ENCODE measurements at places on chromosomes 6 and 20.

DNA sequence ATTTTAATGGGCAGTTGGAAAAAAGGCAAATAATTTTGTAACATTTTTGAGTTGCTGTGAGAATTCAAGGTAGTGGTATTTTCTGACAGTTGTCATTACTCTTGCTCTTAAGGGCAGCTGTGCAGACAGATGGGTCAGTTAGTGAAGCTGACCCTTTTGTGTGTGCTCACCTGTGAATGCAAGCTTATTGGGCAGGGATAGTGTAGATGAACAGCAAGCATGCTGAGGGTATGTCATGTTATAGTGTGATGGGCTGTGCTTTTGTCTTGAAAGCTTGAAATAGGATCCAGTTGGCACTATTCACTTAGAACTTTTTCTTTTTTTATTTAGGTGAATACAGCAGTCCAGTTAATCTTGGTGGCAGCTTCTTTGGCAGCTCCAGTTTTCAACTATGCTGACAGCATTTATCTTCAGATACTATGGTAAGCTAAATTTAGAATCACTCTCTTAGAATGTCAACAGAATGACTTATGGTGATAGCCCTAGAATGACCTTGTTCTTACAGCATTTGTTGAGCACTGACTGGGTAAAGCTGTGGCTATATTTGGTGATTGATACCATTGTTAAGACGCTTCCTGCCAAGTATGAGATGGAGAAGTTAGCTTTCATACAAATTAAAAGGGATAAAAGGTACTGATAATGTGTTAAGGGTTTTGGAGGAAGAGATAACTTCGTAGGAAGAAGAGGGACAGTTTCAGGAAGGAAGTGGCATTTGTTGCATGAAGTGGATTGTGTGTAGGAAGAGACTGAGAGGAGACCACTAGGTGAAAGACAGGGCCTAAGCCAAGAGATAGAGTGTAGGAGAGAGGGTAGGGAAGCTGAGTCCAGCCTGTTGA lies 19.5 kb downstream of the LRRN4 start:
- peak; percentile 83 for DNase-seq

DNA sequence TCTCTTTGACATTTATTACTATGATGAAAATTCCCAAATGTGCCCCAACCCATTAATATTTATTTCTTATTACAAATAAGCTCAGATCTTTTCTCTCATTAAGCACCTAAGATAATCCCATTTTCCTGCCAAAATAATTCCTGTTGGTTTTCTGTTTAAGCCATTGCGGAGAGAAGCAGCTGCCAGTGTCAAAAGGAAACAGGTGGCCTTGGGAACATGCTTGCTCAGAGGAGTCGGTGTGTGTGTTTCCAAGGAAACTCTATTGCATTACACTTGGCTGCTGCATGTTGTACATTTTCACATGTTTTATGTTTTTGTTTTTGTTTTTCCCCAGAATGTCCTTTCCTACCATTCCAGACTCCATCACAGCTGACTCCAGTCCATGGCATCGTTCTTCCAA lies 56.4 kb downstream of the CD24 start:
- DNase-seq: no peak

DNA sequence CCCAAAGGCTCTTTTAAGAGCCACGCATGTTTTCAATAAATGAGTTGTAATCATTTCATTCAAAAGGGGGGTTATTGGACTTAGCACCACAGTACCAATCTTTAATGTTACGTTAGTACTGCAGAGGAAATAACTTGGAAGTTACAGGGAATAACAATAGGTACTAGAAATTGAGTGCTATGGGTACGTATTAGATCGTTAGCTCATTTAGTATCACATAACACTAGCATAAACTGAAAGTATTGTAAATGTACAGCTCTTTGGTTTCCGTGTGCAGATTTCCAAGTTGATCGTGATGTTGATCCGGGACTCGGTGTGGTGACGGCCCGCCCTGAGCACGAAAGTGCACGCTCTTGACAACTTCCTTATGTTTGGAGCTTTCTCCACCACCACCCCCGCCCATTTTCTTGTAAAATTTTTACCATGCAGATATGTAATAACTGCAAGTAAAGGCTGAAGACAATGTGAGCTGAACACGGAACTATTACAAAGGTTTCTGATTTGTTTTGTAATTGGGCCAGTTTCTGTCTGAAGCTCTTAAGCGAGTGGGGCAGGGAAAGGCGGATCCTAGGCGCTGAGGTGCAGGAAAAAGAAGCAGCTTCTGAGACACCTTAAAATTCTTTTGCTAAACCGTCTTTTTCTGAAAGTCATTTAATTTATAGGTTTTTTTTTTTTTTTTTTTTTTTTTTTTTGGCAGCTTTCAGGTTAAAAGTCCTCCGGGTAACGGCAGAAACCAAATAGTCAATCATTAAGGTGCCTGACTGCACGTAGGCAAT lies 71.5 kb downstream of the HFE start:
- DNase-seq: peak; percentile 68

GRCh38 chr6:143234734-143235133 lies 174.0 kb downstream of the AIG1 start:
- DNase-seq: no peak

GRCh38 chr6:24822696-24823095 lies 24.0 kb upstream of the ARMH2 start:
- no peak for DNase-seq
